ENCODE measurements at places on chromosomes 7 and 10.
A peak's percentile ranks its signal among the peaks of the same experiment; 100 is the strongest.

DNA sequence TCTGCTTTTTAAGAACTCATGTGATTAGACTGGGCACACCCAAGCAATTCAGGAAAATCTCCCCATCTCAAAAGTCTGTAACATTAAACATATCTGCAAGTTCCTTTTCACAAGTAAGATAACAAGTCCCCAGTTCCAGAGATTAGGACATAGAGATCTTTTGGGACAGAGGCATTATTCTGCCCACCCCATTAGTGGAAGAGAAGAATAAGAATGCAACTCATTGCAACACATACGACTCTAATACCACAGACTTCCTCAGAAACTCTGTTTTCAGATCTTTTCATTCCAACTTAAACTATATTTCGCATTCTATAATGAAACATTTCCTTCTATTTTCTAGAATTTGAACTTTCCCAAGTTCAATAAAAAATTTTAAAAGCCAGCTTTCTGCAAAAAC, 137.7 kb downstream of the SEMA3C start:
- DNase-seq = no peak

DNA sequence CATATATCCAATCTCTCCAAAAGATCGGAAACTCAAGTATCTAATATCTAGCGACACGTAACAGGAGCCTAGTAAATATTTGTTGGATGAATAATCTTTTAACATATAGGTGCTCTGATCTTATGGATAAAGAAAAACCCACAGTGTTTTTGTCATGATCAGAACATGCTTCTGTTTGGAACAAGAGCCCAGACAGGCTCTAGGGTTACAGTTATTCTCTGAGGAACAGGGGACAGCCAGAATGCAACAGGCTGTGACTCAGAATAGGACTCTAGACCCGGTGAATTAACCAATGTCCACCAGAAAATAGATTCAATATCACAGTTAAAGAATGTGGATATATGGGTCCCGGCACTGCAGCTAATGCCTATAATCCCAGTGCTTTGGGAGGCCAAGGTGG, 296.1 kb upstream of the FZD8 start:
- DNase-seq = no peak

GRCh38 chr10:44921506-44921905, 10.4 kb downstream of the TMEM72 start:
- no peak for DNase-seq

GRCh38 chr7:110157631-110158362, 933.1 kb upstream of the LRRN3 start:
- peak; percentile 58 for DNase-seq

DNA sequence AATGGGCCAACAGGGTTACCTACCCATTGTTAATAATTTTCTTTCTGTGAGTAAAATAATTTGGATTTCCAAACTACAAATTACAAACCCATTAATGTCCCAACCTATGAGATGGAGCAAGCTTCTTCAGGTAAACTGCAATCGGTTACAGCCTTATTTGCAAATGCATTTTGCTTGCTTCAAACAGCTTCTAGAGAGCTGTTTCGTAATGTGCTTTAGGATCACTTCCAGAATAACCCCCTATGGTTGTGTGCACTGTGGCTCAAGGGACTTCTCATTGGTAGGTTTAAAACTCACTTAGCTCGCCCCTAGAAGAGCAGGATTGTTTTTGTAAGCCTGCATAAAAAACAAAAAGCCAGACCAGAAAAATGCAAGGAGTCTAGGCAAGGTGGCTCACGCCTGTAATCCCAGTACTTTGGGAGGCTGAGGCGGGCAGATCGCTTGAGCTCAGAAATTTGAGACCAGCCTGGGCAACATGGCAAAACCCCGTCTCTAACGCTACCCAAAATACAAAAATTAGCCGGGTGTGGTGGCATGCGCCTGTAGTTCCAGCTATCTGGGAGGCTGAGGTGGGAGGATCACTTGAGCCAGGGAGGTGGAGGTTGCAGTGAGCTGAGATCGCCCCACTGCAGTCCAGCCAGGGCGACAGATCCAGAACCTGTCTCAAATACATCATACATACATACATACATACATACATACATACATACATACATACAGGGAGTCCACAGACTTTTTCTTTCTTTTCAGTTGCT, 3.3 kb upstream of the MAP3K8 start:
- DNase-seq = no peak

DNA sequence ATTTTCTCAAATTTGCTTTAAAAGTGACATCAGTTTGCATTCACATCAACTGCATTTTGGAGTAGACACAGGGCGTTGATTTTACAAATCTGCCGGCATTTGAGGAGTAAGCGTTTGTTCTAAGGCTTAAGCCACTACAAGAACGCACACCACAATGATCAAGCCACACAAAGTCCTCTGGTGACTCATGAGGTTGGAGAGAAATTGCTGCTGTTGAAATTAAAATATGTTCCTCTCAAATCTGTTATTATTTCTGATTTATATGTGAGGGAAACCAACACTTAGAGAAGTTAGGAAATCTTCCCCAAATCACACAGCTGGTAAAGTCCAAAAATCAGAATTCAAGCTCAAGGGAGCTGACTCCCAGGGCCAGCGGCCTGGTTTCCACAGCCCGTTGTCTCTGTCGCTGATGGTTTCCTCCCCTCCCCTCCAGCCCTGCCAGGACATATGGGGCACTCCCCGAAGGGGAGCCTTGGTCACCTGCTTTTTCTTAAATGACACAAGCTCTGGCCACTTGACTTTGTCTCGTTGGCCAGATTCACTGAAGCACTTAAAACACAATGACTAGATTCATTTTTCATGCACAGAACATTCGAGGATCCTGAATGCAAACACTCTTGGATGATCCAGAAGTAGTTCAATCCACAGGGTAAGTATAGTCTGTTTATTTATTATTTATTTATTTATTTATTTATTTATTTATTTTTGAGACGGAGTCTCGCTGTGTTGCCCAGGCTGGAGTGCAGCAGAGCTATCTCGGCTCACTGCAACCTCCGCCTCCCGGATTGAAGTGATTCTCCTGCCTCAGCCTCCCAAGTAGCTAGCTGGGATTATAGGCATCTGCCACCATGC, 29.2 kb upstream of the KLF6 start:
- DNase-seq = peak; percentile 70

- DNase-seq = no peak
These were observed 115.7 kb upstream of the RET start for GRCh38 chr10:42960991-42961795.

- DNase-seq = peak; percentile 41
These were observed 2.0 kb downstream of the JCAD start for GRCh38 chr10:30057421-30057841.

- no peak for DNase-seq
These were observed 25.8 kb downstream of the CEP41 start for GRCh38 chr7:130415006-130415405.

DNA sequence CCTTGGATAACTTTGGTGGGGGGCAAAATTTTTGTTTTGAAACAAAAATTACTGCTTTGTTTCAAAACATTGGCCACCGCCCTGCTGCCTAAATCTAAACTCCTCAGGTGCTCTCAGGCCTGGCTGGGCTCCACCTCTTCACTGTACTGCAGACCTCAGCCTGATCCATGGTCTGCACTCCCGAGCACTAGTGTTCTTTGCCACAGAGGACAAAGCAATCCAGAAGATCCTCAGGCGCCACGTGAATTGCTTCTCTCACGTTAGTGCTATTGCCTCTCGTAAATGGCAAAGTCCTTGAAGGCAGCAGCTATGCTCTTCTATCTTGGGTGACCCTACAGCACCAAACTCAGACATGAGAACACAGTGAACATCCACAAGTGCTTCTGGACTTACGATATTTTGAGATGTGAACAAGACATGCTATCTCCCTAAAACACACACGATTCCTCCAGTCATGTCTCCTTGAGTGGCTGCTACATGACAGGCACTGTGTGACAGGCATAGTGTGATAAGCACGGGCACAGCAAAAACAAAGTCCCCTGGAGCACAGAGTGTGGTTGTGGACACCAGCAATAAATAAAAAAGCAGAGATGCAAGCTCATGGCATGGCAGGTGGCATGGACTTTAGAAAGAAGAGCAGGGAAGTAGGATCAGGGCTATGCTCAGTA, 582.1 kb upstream of the DPP6 start:
- no peak for DNase-seq

DNA sequence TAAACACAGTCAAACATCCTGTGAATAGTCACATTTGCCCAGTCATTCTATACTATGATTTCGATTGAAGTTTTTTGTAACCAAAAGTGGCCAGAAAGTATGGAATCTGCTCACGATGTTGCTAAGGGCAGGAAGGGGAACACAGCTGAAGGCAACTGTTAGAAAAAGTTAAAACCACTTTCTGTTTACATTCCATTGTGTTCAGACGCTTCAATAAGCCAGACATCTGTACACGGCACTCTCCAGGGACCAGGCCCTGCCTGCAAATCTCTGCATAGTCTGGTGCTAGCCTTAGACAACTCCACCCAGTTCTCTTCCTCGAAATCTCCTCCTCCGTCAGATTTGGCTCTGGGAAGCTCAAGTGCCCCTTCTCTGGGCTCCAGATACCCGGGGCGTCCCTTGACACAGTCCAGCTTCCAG, 17.1 kb upstream of the TMEM120A start:
- DNase-seq = peak; percentile 74

DNA sequence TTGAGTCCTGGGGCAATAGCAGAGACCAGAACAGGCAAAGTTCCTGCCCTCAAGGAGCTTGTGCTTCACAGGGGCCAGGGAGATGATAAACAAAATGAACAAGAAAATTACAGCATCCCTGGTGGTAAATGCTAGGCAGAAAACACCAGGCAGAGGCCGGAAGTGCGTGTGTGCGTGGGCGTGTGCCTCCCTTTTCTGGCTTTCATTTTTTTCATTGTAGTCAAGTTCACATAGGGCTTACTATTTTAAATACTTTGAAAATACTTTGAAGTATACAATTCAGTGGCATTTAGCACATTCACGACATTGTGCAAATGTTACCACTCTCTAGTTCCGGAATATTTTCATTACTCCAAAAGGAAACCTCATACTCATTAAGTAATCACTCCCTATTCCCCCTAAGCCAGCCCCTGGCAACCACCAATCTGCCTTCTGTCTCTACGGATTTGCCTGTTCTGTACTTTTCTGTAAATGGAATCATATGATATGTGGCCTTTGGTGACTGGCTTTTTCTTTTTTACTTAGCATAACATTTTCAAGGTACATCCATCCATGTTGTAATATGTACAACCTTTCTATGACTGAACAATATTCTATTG, 88.1 kb upstream of the PDCD4 start:
- no peak for DNase-seq

DNA sequence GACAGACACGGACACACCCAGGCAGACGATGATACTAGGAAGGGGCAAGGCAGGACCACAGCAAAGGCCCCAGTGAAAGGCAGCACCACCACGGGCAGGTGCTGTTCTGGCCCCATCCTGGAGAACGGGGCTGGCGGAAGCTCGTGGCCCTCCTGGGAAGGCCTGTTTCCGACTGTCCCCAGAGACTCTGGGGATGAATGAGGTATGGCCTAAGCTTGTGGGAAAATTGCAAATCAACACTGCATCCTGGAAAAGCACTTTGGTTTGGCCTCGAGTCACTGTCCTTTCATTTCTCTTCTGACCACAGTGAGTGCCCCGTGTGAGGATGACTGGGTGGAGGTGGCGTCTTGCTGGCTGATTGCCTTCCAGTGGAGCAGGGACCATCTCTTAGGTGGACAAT, 81.6 kb upstream of the ANLN start:
- no peak for DNase-seq

DNA sequence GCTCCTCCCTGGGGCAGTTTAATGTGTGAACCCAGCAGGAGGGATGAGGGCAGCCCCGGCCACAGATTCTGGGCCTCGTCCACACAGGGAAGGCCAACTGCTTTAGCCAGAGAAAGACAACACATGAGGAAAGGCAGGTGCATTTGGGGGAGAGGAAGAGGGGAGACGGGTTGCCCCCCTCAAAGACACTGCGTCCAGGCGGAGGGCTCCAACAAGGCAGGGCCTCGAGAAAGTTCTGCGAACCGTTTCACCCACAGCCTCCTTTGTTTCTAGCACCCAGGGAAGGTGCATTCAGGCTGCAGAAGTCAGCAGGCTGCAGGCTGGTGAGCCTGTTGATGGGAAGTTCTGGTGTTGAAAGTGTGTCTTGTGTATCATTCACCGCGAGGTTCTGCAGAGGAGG, 10.1 kb downstream of the FOXL3 start:
- no peak for DNase-seq

GRCh38 chr7:129851809-129852208, 101.0 kb downstream of the UBE2H start:
- no peak for DNase-seq

- peak; percentile 57 for DNase-seq
These were observed 46.2 kb downstream of the ZNF438 start for GRCh38 chr10:30985512-30985911.

DNA sequence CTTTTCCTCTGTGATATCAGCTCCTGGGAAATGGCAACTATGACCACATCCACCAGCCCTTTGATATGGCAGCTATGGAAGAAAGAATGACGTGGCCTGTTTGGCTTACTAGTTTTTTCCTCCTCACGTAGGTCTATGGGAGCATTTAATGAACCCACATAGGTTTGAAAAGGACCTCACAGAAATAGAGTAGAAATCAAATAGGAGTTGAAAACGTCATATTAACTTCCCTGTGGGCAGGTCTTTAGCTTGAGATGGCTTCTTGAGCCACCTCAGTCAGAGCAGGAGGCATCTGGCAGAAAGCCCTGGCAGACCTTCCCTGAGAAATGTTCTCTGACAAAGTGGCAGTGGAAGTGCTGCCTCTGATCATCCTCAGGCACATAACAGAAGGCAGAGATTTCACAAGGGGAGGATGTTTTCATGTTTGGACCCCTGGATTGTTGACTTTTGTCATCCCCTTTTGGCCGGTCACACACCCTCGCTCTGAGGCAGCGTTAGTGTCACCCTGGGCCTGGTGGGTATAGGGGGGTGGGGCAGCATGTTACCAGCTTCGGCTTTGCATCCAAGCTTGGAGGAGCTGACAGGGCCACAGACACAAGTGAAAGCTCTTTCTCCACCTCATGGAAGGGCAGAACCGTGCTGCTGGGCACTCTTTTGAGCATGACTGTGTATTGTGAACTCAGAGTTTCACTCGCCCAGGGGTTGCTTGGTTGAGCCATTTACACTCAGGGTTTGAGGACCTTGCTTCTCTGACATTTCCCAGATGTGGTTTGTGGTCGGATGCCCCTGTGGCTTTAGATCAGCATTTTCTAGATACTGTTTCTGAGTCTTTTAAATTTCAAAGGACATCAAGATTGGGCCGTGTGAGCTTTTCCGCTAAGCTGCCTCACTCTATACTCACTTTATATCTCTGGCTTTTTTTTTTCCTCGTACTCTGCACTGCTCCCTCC, 184.2 kb downstream of the STK31 start:
- peak; percentile 28 for DNase-seq

GRCh38 chr7:94412762-94413322, 18.1 kb downstream of the COL1A2 start:
- peak; percentile 38 for DNase-seq

DNA sequence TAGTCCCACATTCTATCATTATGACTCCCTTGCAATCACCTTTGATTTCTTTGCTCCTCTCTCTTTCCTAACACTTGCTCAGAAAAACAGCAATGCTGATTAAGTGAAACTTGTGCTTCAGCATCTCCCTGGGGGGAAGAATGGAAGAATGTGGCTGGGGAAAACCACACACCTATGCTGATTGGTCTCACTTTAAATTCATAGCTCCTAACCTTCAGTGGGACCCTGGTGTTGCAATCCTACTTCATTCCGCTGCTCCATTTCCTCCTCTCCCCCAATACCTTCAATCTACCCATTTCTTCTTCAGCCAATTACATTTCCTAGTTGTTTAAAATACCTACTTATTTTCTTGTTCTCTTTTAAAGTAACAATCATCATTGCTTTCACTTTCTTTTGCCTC, 1166.7 kb upstream of the C7orf33 start:
- DNase-seq = no peak
